ENCODE measurements at places on chromosomes 5 and 9. TPM values are rescaled to one million over a fixed set of nuclear protein-coding genes. Genes with fewer than 3 reads are reported as not detected.

C5orf58 gene
- total RNA-seq = not detected

NUDT12 gene
- total RNA-seq = 1.4 TPM

AMACR gene
- total RNA-seq = 3.1 TPM

ADAMTSL1 gene
- total RNA-seq = not detected

GRM6 gene
- total RNA-seq = not detected

TPPP gene
- 0.14 TPM for total RNA-seq

NUTM2F gene
- total RNA-seq = not detected

GABRA6 gene
- total RNA-seq = not detected

UBAP2 gene
- 29.9 TPM for total RNA-seq

IFNA13 gene
- not detected for total RNA-seq

RNF44 gene
- total RNA-seq = 305 TPM

PHYHD1 gene
- total RNA-seq = 3.2 TPM

PDLIM4 gene
- not detected for total RNA-seq

KIF20A gene
- total RNA-seq = not detected

PDCD1LG2 gene
- 0.21 TPM for total RNA-seq

GRXCR2 gene
- total RNA-seq = not detected
